ENCODE measurements at places on chromosomes 16 and 17. TPM values are rescaled to one million over a fixed set of nuclear protein-coding genes. Genes with fewer than 3 reads are reported as not detected.

SMIM22 gene
- not detected for total RNA-seq

ZACN gene
- total RNA-seq: not detected

EXOSC6 gene
- 31.3 TPM for total RNA-seq

KRTAP9-8 gene
- total RNA-seq: not detected

ADAP2 gene
- 0.75 TPM for total RNA-seq

TEX19 gene
- total RNA-seq: 0.06 TPM

PSKH1 gene
- total RNA-seq: 9.0 TPM

Measured in LHCN-M2 (cell line).